ENCODE measurements at places on chromosomes 16 and 17.

GRCh38 chr16:29011112-29011511, 26.3 kb downstream of the LAT start:
- DNase-seq, result no peak

GRCh38 chr17:14619821-14620220, 318.9 kb downstream of the HS3ST3B1 start:
- no peak for DNase-seq

GRCh38 chr16:74771656-74772315, 2.8 kb downstream of the FA2H start:
- DNase-seq, result no peak

GRCh38 chr17:43531955-43532354, 14.2 kb downstream of the ETV4 start:
- peak; percentile 31 for DNase-seq

DNA sequence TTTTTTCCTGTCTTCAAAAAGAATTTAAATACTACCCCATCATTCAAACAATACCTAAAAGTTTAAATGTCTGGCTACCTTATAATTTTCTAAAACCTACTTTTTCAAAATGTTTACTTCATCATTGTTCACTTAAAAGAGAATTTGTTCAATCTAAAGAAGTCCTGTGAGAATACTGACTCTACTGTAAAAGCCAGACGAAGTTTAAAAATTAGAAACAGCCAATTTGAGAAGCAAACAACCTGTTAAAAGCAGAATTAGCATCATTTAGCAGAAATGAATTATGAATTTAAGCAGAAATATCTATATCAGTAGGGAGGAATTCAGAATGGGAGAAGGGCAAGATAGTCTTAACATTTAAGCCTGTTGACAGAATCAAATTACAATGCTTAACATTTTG, 2.1 kb downstream of the SKA2 start:
- no peak for DNase-seq

DNA sequence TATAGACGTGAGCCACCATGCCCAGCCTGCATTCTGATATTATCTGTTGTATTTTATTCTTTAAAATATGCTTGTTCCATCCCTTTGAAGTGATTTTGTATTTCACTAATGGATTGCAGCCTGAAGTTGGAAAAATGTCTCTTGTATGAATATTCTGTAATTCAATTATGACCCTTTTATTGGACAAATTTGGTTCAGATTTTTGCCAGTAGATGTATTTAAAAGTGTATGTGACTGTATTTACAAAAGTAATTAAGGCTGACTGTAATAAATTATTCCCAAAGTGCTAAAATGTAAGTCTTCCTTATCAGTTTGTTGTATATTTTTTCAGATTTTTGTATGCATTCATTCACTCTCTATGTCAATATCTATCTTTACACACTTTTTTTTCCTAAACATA, 23.8 kb downstream of the PPM1E start:
- DNase-seq, result no peak

DNA sequence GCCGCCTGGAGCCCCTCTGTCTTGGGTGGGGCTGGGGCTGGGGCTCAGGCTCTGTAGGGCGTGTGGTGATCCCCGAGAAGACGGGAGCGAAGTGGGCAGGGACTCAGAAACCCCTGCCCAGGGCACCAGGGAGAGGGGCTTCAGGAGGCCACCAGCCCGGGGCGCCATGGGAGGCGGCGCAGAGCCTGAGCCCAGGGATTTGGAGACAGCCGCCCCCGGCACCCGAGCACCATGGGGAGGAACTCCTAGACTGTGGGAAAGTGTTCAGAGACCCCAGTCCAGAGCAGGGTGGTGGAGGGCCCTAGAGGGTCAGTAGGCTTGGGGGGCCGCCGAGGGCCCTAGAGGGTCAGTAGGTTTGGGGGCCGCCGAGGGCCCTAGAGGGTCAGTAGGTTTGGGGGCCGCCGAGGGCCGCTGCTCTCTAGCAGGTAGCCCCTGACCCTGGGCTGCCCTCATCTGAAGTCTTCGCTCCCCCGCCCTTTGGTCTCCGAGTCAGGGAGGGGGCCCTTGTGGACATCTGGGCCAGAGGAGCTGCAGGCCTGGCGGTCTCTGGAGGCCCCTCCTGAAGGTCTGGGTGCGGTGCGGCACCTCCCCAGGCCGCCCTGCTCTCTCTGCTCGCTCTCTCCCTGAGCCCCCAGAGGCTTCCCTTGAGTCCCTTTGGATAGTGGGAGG, 734 bp downstream of the ARHGDIG start:
- no peak for DNase-seq

DNA sequence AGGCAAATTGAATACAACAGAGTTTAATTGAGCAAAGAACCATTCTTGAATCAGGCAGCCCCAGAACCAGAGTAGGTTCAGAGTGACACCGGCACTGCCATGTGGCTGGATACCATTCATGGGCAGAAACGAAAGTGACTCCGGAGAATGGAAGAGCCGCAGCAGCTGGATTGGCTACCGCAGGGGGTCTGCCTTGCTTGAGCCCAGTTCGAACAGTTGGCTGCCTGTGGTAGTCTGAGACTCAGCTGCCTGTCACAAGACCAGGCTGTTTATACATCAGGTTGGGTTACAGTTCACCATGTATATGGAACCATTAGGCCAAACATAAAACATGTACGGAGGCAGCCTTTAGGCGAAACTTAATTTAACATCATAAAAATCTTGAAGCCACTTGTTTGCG, 205.2 kb upstream of the CHMP6 start:
- no peak for DNase-seq

GRCh38 chr16:2323701-2324100, 16.8 kb downstream of the ABCA3 start:
- DNase-seq, result peak; percentile 62

DNA sequence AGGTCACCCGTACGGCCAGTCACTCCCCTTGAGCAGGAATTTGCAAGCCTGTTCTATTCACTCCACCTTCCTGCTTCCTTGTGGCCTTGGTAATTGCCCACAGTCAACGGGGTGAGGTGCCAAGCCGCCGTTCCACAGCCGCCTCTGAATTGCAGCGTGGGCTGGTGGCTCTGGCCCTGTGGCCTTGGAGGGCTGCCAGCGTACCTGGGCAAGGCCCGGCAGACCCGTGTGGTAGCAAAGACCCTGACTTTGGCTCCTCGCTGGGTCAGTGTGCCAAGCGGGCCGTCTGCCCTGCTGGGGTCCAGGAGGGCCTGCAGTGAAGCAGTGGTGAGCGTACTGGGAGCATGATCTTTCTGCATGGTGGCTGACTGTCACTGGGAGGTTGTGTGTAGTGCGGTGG, 3.6 kb downstream of the BANP start:
- DNase-seq, result no peak

- DNase-seq, result no peak
Measured at GRCh38 chr16:52492789-52493357, 54.1 kb downstream of the TOX3 start.

DNA sequence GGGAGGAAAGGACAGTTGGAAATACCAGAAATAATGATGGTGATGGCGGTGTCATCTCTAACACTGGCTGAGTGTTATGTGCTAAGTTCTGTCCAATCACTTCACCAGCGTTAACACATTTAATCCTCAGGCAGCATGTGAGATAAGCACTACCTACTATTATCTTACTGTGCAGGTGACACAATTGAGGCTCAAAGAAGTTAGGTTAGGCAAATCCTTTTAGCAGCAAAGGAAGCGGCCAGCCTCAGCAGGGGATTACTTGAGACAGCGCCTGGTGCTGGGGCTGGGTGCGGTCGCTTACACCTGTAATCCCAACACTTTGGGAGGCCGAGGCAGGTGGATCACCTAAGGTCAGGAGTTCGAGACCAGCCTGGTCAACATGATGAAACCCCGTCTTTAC, 18.7 kb upstream of the DHX8 start:
- no peak for DNase-seq

GRCh38 chr17:7848131-7848579, 6.7 kb upstream of the TMEM88 start:
- DNase-seq, result no peak

- no peak for DNase-seq
Measured at GRCh38 chr16:47590472-47590871, 129.3 kb downstream of the PHKB start.

DNA sequence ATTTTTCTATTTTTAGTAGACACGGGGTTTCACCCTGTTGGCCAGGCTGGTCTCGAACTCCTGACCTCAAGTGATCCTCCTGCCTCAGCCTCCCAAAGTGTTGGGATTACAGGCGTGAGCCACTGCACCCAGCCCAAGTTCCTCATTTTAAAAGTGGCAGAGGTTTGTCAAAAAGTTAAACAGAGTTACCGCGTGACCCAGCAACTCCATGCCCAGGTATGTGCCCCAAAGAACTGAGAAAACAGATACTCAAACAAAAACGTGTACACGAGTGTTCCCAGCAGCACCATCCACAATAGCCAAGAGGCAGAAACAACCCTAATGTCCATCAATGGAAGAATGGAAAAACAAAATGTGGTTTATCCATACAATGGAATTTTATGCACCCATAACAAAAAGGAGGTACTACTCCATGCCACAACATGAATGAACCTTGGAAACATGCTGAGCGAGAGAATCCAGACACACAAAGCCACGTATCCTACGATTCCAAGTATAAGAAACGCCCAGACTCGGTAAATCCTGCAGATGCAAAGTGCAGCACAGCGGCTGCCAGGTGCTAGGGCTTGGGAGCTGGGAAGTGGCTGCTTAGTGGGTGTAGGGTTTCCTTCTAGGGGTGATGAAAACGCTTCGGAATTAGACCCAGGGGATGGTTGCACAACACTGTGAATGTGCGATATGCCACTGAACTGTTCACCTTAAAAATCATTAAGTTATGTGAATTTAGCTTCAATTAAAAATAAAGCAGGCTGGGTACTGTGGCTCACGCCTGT, 24.8 kb downstream of the ADCY9 start:
- peak; percentile 78 for DNase-seq

DNA sequence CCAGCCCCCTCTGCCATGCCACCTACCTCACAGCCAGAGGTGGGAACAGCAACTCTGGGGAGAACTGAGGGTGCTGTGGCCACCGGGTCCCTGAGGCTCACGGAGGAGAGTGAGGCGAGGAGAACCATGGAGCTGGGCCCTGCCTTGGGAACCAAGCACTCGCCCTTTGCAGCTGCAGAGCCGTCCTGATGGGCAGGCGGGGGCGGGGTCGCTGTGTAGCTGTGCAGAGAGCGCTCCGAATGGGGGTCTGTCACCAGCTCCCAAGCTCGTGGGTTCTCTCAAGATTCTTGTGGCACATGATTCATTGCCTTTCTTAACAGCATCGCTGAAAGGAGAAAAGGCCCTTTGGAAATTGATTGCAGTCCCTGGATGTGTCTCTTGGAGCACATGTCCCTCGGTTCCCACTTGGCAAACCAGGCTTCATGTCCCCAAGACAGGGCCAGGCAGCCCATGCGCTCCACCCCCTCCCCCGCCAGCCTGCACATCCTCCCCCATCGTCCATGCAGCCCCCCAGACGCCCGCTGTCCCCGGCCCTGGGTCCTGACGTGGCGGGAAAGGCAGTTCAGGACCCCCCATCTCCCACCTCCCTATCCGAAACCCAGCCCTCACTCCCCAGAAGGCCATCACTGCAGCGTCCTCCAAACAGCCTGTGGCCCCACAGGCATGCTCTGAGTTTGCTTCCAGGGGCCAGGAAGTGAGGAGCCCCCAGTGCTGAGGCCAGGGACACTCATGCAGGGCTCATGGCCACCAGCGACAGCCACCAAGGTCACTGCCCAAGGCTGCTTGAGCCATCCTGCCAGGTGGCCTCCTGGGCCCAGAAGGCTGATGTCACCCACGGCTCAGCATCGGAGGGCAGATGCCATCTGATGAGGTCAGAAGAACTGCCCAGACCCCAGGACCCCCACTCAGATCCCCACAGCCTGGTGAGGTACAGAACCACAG, 20.6 kb upstream of the CHMP6 start:
- no peak for DNase-seq

DNA sequence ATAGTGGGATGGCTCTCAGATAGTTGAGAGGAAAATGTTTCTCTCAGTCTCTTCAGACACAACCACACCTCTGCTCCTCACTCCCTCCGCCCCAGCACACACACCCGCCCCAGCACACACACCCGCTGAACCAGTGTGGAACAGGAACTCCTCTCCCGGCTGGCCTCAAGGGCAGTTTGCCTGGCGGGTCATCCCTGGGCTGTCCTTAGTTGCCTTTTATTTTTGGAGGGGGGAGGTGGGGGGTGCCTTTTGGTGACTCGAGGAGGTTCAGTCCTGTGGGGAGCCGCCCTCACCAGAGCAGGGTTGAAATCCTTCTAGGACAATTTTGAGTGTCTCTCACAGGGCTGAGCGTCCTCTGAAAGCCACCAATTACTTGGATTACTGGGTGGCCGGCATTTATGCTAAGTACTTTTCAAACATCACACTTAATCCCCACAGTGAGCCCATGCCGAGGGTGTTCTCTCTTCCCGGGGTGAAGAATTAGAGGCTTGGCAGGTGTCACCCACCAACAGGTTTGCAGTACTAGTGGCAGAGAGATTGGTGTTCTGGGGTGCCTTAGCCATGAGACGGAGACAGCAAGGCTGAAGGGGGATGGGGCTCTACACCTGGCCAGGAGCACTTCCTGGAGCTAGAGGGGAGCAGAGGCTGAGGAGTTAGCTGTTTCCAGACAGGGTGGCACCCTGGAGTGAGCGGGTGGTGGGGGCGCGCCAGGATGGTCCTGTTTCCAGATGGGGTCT, 2.8 kb downstream of the RASD1 start:
- DNase-seq, result peak; percentile 67

DNA sequence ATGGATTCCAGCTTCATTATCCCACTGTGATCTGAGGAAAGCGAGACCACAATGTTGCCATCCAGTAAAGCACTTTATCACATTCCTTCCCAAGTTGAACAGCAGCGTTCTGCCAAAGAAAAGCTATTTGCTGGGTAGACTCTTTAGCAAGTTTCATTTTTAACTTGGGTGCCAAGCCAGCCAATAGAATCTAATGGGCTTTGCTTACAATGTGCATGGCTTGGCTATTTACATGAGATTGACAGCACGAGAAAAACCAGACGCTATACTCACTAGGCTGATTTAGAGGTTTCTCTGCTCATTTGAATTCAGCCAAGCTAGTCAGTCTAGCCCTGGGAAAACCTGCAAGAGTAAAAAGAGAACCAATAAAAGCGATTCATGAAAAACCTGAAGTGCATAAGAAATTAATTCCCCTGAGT, 108.9 kb downstream of the CDH13 start:
- DNase-seq, result no peak

All from upper lobe of right lung (tissue), 1 donor.